ENCODE measurements at places on chromosomes 13 and 19.

DNA sequence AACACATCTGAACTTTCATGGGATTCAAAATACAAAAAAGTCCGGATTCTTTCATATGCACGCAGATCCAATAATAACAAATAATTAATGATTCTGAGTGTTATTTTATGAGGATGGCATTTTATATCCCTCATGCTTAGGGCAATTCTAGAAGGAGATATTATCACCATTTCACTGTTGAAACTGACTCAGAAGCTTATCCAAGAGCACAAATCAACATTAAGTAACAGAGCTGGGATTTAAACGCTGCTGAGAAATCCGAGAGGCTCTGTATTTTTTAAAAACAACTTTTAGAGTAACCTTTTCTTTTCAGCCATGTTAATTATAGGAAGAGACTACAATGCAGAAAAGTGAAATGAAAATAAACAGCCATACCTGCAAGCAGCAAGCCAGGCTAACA, 30.3 kb downstream of the ATP7B start:
- no peak for DNase-seq

DNA sequence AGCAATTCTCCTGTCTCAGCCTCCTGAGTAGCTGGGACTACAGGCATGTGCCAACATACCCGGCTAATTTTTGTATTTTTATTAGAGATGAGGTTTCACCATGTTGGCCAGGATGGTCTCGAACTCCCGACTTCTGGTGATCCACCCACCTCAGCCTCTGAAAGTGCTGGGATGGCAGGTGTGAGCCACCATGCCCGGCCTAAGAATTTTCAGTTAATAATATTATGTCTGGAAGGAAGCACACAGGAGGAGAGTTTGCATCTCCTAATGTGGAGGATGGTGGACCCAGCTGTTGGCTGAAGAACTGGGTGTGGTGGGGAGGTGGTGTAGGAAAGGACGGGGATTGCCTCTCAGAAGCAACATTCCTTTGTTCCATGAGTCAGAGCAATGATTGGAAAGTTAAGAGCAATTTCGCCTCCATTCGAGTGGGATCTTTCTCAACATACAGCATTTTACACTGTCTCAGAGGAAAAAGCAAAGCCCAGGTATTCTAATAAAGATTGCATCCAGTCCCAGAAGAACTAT, 11.9 kb downstream of the PDCD2L start:
- no peak for DNase-seq

DNA sequence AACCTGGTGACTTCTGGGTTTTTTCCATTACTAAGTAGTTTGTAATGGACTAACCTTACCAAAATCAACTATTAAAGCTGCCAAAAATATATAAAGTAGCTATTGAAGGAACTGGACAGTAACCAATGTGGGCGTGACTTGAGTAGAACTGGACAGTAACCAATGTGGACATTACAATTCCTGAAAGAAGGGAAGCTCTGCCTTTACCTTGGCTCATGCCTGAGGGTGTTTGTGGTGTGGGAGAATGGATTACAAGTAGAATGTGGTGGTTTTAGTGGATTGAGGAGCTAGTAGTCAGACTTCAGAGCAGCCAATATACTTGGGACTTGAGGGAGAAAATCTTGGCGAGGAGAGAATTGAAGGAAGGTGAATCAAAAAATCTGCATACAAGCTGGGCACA, 17.5 kb downstream of the LRRC63 start:
- no peak for DNase-seq

GRCh38 chr19:10968527-10969135, 7.8 kb downstream of the SMARCA4 start:
- no peak for DNase-seq

DNA sequence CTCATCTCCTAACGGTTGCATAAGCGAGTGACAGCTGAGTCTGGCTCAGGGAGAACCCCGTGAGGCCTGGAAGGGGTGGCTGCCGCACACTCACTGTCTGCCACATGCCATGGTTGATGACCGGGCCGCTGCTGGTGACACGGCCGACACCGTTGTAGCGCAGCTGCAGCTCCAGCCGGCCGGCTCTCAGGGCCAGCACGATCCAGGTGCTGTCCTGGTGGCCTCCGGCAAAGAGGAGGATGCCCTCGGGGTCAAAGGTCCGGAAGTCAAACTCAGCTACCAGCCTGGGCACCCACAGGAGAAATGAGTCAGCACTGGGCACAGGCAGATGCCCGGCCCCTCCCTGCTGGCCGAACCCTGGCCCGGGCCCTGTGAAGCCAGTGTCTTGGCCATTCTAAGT, 31.7 kb downstream of the GAS6 start:
- no peak for DNase-seq

- DNase-seq: no peak
Measured at GRCh38 chr13:113351514-113352026, 12.4 kb downstream of the GRTP1 start.

GRCh38 chr13:30832377-30832776, 73.7 kb upstream of the MEDAG start:
- DNase-seq: no peak

DNA sequence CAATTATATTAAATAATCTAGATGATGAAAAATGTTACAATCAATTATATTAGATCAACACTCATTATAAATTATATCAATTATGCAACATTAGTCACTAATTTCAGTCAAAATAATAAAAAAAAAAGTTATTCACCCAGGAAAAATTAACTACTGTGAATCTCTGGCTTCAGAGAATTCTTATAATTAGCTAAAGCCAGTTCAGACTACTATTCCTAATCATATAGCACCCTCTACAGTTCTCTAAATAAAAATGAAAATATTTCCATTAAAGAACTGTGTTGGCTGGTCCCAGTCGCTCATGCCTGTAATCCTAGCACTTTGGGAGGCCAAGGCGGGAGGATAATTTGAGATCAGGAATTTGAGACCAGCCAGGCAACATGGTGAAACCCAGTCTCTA, 33.0 kb downstream of the XPO4 start:
- peak; percentile 8 for DNase-seq
